Left ventricle myocardium inferior (tissue), 1 donor: ENCODE measurements at places on chromosomes 5 and 9. TPM values are rescaled to one million over a fixed set of nuclear protein-coding genes. Genes with fewer than 3 reads are reported as not detected.

Gene RORB
- total RNA-seq, result 1.2 TPM

Gene FAM200C
- 4.9 TPM for total RNA-seq

- peaks cover 73% of the 10 kb centered on the region for H3K4me1 ChIP-seq
- DNase-seq, result no peak
- peaks cover 13% of the 10 kb centered on the region for H3K36me3 ChIP-seq
- H3K4me3 ChIP-seq, result peak overlapping the region; percentile 92
- no peaks in the 10 kb centered on the region for H3K27me3 ChIP-seq
- H3K27ac ChIP-seq, result peak overlapping the region; percentile 97
Measured at GRCh38 chr9:75085640-75086039, 2.3 kb downstream of the NMRK1 start.

- H3K27me3 ChIP-seq, result no peaks in the 10 kb centered on the region
- H3K27ac ChIP-seq, result no peak overlapping the region
- H3K36me3 ChIP-seq, result peaks cover 4% of the 10 kb centered on the region
- H3K4me3 ChIP-seq, result no peak overlapping the region
- DNase-seq, result no peak
- peaks cover 5% of the 10 kb centered on the region for H3K4me1 ChIP-seq
Measured at GRCh38 chr5:83133797-83134196, 56.5 kb downstream of the XRCC4 start.
